ENCODE measurements at places on chromosomes 3 and 15.

DNA sequence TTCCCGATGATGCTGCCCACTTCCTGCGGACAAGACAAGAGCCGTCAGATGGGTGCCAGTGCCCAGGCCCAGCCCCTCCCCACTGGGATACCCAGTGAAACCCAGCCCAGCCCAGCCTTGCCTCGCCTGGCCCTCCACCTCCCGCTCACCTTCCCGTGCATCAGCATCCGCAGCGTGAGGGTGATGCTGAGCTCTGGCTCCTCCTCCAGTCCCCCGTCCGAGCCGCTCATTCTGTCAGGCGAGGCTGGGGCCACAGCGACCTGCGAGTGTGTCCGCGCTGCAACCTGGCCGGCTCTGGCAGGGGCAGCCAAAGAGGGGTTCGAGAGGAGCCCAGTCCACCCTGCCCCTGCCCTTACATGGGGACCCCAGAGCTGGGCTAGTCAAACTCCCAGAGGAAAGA lies 5.8 kb downstream of the GPR62 start:
- no peak for DNase-seq

GRCh38 chr15:41930221-41930866 lies 36.5 kb upstream of the SPTBN5 start:
- DNase-seq = peak; percentile 52

GRCh38 chr3:104796556-104796955 lies 570.2 kb upstream of the ALCAM start:
- DNase-seq = no peak

GRCh38 chr3:10524799-10525301 lies 19.5 kb upstream of the ATP2B2 start:
- DNase-seq = no peak

DNA sequence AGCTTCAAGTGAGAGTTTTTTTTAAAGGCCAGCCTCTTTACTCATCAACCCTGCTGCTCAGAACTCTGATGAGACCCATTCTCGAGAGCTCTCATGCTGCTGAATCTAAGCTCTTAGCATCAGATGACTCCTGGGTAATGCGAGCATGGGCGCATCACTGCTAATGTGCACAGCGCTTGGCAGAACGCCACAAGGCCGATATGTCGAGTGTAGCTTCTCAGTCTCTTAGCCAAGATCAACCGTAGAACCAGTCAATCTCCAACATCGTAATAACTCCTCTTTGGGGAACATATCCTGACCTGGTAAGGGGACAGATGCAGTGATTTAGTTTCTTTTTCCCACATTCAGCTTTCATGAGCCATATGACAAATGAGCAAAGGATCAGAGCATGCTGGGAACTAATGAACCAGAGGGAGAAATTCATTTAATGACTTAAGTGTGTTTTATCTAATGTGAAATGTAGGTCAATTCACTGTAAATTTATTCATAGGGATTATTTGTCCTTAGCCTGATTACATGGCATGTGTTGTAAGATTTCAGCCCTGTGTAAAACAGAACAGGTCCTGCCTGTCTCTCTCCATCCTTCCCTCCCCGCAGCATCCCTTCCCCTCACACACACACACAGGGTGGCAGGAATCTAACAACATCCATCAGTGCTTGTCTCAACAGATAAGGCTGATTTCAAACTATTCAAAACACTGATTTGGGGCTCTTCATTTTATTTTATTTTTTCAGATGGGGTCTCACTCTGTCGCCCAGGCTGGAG lies 195.4 kb upstream of the C2CD4B start:
- no peak for DNase-seq

GRCh38 chr3:110504401-110504800 lies 567.2 kb upstream of the NECTIN3 start:
- DNase-seq = no peak

GRCh38 chr3:9214185-9214584 lies 35.3 kb downstream of the SRGAP3 start:
- DNase-seq = no peak

DNA sequence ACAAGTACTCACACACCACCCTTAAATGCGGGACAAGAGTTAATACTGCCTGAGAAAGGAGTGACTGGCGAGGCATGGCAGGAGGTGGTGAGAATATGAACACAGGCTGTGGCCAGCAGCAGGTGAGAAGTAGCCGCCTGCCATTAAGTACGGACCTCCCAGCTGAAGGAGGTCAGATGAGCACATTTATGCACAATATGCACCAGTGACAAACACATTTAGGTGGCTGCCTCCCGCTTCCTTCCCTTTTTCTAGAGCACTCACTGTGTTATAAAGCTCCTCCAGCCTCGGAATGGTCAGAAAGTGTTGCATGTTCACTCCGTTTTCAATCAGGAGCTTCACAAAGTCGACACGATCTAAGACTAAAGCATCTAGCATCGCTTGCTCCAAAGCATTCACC lies 52.4 kb downstream of the TRPM1 start:
- DNase-seq = no peak

DNA sequence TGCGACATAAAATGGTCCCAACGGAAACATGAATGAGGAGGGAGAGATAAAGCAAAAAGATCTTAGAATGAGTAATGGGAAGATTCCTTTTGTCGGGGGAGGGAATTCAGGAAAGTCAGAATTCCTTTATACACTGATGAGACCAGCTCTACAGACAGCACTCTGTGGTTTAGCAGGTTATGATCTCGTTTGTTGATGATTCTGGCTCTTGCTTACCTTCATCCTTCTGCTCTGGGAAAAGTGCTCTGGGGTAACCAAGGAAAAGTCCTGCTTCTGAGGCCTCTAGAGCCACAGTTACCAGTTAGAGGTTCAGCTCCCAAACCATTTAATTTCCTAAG lies 150.7 kb upstream of the NR2E3 start:
- DNase-seq = no peak

- DNase-seq = no peak
Measured at GRCh38 chr3:105877336-105877910, 8.6 kb upstream of the CBLB start.

- DNase-seq = no peak
Measured at GRCh38 chr3:181317508-181317907, 328.0 kb upstream of the DNAJC19 start.

DNA sequence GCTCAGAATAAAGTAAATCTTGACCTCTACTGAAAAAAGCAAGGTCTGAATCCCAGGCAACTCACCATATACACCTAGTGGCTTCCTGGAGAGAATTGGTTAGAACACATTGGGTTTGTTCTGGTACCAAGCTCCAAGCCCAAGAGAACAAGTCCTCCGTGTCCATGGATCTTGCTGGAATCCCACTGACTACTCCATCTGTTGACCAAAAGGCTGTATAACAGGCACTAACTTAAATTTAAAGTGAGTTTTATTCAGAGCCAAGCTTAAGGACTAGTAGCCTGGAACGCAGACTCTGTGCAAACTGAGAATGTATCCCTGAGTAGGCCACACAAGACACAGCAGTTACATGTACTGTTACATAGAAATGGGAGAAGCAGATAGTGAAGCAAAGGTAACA lies 342.1 kb upstream of the LRRC3B start:
- no peak for DNase-seq

GRCh38 chr15:58147171-58147611 lies 9.0 kb downstream of the AQP9 start:
- DNase-seq = no peak

GRCh38 chr15:72534523-72534922 lies 60.4 kb downstream of the ARIH1 start:
- DNase-seq = no peak

- DNase-seq = no peak
Measured at GRCh38 chr15:71627604-71628003, 182.8 kb upstream of the NR2E3 start.

GRCh38 chr15:68843425-68844311 lies 23.0 kb upstream of the ANP32A start:
- DNase-seq = peak; percentile 61

DNA sequence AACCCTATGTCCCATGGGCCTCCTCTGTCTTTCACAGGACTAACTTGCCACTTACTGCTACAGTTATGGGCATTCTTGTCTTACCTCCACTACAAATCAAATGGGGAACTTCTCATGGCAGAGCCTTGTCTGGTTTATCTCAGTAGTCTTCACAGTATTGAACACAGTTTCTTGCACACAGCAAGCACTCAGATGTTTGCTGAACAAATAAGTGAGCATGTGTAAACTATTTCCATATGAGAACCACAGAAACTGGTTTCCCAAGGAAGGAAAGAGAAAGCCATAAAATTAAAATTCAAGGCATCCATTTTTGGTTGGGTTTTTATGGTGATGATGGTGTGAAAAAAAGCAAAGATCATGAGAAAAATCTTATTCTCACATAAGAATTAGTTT lies 189.2 kb downstream of the MEX3B start:
- no peak for DNase-seq

DNA sequence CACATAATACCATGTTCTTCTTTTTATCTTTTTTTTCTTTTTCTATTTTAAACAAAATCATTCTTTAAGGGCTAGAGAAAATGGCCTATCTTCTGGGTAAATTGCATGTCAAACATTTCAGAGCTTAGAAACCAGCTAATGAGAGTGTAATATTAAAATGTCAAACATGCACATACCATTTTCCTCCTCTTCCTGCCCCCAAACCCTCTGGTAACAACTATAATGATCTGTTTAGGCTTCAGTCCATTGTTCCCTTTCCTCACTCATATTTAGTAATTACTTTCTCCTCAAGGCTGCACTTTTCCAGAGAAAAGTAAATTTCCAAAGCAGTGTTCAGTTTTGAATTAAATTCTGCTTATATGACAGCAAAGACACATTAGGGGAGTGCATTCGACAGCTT lies 224.3 kb upstream of the ROBO2 start:
- DNase-seq = no peak

DNA sequence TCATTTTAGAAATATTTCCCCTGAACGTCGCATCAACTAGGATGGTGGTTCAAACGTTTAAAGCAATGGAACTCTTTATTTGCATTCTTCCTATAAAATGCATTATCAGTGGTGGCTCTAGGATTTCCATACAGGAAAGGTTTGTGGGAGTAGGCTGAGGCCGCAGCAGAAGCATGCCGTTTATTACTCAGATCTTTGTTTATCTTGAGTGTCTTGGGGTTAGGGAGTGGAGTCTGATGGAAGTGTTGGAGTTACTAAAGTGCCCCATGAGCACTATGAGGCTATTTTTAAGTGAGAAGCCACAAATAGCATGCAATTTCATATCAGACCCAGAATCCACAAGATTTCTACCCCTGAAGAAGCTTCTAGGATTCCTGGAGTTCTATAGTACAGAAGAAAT lies 26.2 kb downstream of the ATOSA start:
- DNase-seq = no peak

DNA sequence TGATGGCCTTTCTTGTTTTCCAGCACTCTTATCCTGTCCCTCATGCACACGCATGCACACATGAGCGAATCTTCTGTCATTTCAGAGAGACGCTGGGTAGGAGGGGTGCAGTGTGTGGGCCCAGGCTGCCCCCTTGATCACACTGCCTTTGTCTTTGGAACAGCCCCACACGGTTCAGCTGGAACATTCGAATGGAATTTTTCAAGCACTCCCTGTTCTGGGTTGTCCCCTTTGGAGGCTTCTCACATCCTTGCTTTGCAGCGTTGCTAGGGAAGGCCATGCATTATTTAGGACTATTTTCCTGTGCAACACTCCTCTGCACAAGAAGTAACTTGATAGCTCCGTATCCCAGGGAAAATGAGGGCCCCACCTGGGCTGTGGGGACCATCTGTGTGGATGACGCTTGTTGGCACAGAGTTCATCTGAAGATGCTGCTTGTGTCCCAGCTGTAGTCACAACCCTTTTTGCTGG lies 78.4 kb downstream of the SPSB4 start:
- DNase-seq = peak; percentile 89

GRCh38 chr15:92391640-92392039 lies 2.0 kb upstream of the ST8SIA2 start:
- DNase-seq = no peak

- DNase-seq = no peak
Measured at GRCh38 chr3:175192536-175192935, 333.4 kb downstream of the NAALADL2 start.

- DNase-seq = no peak
Measured at GRCh38 chr3:167066977-167067786, 312.9 kb downstream of the ZBBX start.

DNA sequence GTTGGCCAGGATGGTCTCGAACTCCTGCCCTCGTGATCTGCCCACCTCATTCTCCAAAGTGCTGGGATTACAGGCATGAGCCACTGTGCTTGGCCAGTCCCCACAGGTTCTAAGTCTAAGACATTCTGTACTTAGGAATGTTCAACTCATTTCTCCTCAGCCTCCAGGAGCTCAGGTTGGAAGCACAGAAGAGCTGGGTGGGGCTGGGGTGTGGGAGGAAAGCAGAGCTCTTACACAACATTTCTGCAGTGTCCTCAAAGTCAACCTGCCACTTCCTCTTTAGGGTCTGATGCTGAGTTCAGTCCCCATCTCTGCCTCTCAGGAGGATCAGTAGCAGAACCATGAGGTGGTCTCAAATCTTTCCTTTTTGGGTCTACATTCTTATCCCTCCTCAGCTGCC lies 75.5 kb downstream of the MRPL46 start:
- DNase-seq = no peak

GRCh38 chr3:179015551-179016020 lies 56.0 kb downstream of the ZMAT3 start:
- no peak for DNase-seq

DNA sequence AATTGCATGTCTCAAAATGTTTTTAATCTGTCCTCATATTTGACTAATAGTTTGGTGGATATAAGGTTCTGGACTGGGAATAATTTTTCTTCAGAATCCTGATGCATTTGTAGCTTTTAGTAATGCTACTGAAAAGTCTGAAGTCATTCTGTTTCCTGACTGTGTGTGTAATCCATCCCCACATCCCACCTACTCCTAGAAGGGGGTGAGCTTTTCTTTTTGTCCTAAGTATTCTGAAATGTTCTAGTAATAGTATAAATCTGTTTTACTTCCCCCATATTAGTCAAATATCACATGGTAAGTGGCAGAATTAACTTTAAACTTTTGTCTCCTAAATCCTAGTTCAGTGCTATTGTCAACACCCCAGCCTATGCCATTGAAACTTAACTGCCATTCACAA lies 162.8 kb downstream of the GREM1 start:
- DNase-seq = no peak

GRCh38 chr15:65907661-65908060 lies 38.4 kb downstream of the RAB11A start:
- no peak for DNase-seq

- DNase-seq = no peak
Measured at GRCh38 chr15:31574766-31575165, 248.1 kb downstream of the KLF13 start.

DNA sequence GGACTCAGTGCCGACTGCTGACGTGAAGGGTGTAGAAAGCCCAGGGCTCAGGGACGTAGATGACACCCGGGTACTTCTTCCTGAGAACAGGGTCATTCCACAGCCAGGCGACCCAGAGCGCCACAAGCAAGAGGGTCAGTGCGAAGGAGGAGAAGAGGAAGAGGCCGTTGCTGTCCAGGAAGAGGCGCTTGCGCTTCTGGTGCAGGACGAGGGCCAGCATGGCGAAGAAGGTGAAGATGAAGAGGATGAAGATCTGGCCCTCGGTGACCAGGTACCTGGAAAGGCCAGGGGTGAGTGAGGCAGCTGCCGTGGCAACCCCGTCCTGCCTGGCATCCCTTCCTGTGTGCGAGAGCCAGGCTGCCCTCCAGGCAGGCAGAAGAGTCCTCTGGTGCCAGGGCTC lies 3.0 kb upstream of the CALML4 start:
- DNase-seq = no peak

- no peak for DNase-seq
Measured at GRCh38 chr15:72507402-72508092, 33.4 kb downstream of the ARIH1 start.

GRCh38 chr15:25605151-25605550 lies 166.3 kb upstream of the UBE3A start:
- no peak for DNase-seq
